Left ventricle myocardium inferior (tissue), 1 donor: ENCODE measurements at places on chromosomes 7 and 10. TPM values are rescaled to one million over a fixed set of nuclear protein-coding genes. Genes with fewer than 3 reads are reported as not detected.

Gene RHBDD2
- total RNA-seq = 19.1 TPM

Gene JAKMIP3
- total RNA-seq = 1.7 TPM

Gene ST8SIA6
- 10.1 TPM for total RNA-seq

Gene ADAMTS14
- total RNA-seq = 0.47 TPM

Gene EZH2
- total RNA-seq = 0.99 TPM

Gene AKR1C4
- total RNA-seq = not detected

Gene FOXI2
- 0.08 TPM for total RNA-seq

- H3K27me3 ChIP-seq = peaks cover 12% of the 10 kb centered on the region
- no peaks in the 10 kb centered on the region for H3K36me3 ChIP-seq
- no peak overlapping the region for H3K27ac ChIP-seq
- no peaks in the 10 kb centered on the region for H3K4me1 ChIP-seq
- no peak overlapping the region for H3K4me3 ChIP-seq
These were observed 884.1 kb downstream of the CCSER2 start for GRCh38 chr10:85212526-85212925.

DNA sequence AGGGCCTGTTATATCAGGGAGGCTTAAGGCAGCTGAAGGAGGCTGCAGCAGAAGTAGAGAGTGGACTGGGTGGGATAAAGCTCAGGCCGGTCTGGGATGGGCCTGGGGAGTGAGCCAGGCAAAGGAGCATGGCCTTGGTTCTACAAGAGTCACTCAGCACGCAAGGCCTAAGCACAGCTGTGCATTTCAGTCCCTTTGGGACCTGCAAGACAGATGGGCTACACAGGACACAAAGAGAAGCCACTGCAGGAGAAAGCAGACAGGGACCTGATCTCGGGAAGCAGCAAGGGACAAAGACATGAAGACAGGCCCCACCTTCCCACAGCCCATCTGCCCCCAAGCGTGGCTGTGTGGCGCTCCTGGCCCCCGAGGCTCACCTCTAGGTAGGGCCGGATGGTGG is 29.4 kb downstream of the RRP12 start:
- peaks cover 9% of the 10 kb centered on the region for H3K4me1 ChIP-seq
- H3K27me3 ChIP-seq = no peaks in the 10 kb centered on the region
- no peak overlapping the region for H3K4me3 ChIP-seq
- no peak for DNase-seq
- H3K36me3 ChIP-seq = peaks cover 78% of the 10 kb centered on the region

GRCh38 chr10:15419279-15419874 is 48.3 kb upstream of the FAM171A1 start:
- no peaks in the 10 kb centered on the region for H3K4me1 ChIP-seq
- no peak overlapping the region for H3K4me3 ChIP-seq
- H3K27ac ChIP-seq = no peak overlapping the region

DNA sequence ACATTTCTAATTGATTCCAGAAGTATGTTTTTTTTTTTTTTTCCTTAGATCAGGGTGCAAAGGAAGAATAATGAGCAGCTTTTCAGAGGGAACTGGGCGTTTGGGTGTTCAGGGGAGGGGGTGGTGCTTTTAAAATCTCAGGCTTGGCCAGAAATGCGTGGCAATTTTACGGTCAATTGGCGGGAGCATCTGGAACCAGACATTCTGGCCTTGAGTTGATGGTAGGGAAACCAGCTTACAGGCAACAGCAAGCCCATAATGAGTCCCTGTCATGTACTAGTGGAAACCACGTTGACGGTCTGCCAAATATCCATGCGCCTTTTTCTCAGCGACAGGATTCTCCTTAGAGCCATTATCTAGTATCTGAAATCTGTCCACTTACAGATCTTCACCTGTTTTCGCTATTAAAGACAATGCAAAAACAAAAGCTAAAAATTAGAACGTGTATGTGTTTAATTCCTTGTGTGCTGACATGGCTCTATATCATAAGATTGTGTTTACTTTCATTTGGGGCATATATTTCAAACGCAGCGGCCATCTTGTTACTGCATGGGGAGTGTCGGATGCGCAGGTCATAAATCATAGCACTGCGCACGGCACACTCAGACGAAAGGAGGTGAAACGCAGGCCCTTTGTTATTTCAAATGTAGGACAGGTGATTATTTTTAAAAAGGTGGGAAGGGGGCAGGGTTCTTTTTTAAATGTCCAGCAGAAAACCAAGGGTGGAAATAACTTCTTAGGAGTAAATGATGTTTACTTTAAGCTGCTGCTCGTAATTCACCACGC is 209.2 kb downstream of the AGMO start:
- H3K27ac ChIP-seq = no peak overlapping the region
- H3K4me1 ChIP-seq = no peaks in the 10 kb centered on the region
- H3K36me3 ChIP-seq = no peaks in the 10 kb centered on the region
- no peak for DNase-seq
- no peak overlapping the region for H3K4me3 ChIP-seq

GRCh38 chr10:117311261-117311660 is 64.0 kb downstream of the PDZD8 start:
- no peak overlapping the region for H3K27ac ChIP-seq
- H3K4me3 ChIP-seq = no peak overlapping the region
- no peaks in the 10 kb centered on the region for H3K4me1 ChIP-seq
- DNase-seq = no peak
- H3K36me3 ChIP-seq = no peaks in the 10 kb centered on the region
- H3K27me3 ChIP-seq = no peaks in the 10 kb centered on the region

GRCh38 chr10:57362811-57363210 is 904.9 kb downstream of the IPMK start:
- H3K4me1 ChIP-seq = no peaks in the 10 kb centered on the region
- no peaks in the 10 kb centered on the region for H3K36me3 ChIP-seq
- DNase-seq = no peak
- no peak overlapping the region for H3K27ac ChIP-seq
- H3K27me3 ChIP-seq = no peaks in the 10 kb centered on the region

DNA sequence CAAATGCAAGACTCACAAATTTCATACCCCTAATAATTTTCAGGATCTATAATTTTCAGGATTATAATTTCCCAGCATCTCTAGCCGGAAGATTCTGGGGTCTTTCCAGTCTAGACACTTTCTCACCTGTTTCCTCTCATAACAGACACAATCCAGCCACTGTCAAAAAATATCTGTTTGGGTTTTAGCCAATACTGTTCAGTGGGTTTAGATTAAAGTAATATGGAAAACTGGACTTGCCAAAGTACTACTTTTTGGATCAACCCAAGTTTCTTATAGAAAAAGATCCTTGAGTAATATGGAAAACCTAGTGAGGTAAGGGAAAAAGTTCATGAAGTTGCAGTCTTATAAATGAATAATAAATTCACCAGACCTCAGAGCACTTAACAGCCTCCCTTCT is 62.1 kb upstream of the NEBL start:
- H3K4me3 ChIP-seq = no peak overlapping the region
- DNase-seq = no peak
- peaks cover 8% of the 10 kb centered on the region for H3K4me1 ChIP-seq

GRCh38 chr7:133436014-133436428 is 183.1 kb downstream of the EXOC4 start:
- peaks cover 21% of the 10 kb centered on the region for H3K4me1 ChIP-seq
- H3K36me3 ChIP-seq = no peaks in the 10 kb centered on the region
- H3K27ac ChIP-seq = peak overlapping the region; percentile 41
- no peak for DNase-seq
- no peak overlapping the region for H3K4me3 ChIP-seq
- no peaks in the 10 kb centered on the region for H3K27me3 ChIP-seq

DNA sequence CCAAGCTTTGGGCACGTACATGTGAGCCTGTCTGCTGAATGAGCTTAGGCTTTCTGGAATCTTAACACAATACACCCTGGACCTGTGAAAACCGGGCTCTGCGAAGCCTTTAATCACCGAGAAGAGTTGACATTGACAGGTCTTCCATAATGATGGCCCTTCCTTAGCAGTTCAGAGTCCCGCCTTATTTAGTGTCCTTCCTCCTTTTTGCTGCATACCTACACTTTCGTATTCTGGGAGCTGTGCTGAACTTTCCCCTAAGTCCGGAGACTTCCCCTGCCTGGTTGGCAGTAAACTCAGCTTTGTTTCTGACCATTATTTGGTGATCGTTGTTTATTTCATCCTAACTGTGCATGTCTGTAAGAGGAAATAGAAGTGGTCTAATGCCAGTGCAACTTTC is 212.0 kb downstream of the CAMK1D start:
- H3K27me3 ChIP-seq = no peaks in the 10 kb centered on the region
- H3K4me3 ChIP-seq = no peak overlapping the region
- no peak overlapping the region for H3K27ac ChIP-seq
- DNase-seq = no peak
- no peaks in the 10 kb centered on the region for H3K4me1 ChIP-seq
